Activated CD4-positive, alpha-beta T cell treated with anti-CD3 and anti-CD28 coated beads, Interleukin-2, amount 50 U/mL, for 16 hours (primary cell): ENCODE measurements at places on chromosomes 12 and 14.

GRCh38 chr14:91396013-91396660, 21.5 kb downstream of the CCDC88C start:
- DNase-seq = no peak

GRCh38 chr14:41607304-41607775, 664 bp downstream of the LRFN5 start:
- DNase-seq = no peak

DNA sequence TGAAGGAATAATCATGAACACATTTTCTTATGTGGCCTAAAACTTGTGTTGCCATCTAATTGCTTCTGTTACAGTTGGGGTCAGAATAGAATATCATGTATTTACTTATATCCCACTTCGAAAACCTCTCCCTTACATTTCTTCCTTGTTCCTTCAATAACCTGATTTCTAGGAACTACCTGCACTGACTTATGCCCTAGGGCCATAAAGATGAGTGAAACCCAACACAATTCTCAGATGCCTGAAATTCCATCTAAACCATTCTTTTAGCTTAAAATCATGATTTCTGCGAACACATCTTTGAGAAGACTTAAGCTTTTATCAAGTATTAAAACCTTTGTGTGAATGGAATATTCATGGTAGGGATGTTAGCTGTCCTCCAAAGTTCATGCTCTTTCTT, 142.7 kb downstream of the SNAPC1 start:
- DNase-seq = no peak

DNA sequence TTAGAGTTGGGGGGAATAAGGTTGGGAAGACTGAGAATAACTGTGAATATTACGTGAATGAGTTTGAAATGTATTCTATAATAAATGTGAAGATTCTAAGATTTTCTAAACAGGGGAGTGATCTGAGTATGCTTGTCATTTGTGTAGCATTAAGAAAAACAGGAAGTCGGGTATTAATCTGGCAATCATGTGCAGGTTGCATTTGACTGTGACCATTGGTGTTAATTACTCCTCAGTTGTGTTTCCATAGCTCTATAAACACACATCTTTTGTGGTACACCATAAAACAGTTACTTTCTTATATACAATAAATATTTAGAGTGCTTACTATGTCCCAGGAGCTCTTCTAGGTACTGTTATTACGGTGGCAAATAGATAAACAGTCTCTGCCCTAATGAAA, 434.4 kb upstream of the PDE3A start:
- no peak for DNase-seq

GRCh38 chr12:62371661-62372060, 95.0 kb upstream of the MON2 start:
- DNase-seq = no peak

- DNase-seq = no peak
Measured at GRCh38 chr12:127606476-127607015, 660.4 kb upstream of the TMEM132C start.

DNA sequence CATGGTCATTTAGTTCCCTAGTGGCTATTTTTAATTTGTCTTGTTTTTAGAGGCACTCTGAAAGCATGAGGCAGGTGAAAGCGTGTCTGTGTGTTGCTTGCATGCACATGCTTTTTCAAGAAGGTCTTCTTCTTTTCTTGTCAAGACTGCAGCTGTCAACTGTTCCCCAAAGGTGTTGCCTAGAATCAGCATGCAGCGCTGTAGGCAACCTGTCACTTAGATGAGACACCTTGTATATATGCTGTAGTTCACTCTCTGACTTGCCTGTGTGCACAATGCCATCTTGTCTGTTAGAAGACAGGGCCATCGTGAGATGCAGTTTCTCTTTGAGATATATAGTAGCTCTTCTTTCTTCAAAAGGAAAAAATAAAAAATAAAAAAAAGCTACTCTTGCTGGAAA, 885.7 kb downstream of the DIO2 start:
- no peak for DNase-seq

GRCh38 chr14:65731933-65732506, 319.5 kb downstream of the FUT8 start:
- DNase-seq = peak; percentile 63

DNA sequence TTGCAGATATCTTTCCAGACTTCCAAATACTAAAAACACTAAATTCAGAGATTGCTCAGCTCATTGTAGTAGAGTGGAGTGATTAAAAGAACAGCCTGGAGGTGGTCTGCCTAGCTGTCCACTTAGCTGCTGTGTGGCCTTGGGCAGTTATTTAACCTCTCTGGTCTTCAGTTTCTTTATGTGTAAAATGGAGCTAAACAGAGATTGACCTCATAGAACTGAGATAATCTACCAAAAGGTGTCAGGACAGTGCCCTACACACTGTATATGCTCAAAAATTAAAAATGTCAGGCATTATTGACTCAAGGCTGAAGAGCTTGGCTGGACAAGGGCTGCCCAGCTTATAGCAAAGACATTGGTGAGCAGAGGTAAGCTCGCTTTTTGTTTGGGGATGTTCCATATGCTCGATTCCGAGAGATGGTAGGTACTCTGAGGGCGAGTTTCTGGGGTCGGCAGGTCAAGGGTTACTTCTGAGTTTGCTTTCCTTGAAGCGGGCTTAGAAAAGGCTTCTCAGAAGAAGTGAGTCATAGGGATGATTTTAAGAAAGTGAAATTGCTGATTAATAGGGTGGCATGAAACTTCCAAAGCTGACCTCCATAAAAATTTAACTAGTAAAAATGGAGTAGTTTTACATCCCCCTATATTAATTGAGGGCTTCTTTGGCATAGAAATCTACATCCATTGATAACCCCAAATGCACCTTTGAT, 107.5 kb downstream of the GPATCH2L start:
- no peak for DNase-seq

GRCh38 chr14:87059060-87059839, 933.7 kb downstream of the GALC start:
- no peak for DNase-seq
